NCI-H1417 (cell line): ENCODE measurements at places on chromosomes 16 and 17.

GRCh38 chr17:32520104-32520701 is 33.4 kb downstream of the CDK5R1 start:
- DNase-seq, result no peak

- DNase-seq, result peak; percentile 2
Measured at GRCh38 chr16:21001262-21001661, 100.7 kb downstream of the LYRM1 start.

GRCh38 chr17:50722746-50723145 is 3.3 kb downstream of the LUC7L3 start:
- no peak for DNase-seq

DNA sequence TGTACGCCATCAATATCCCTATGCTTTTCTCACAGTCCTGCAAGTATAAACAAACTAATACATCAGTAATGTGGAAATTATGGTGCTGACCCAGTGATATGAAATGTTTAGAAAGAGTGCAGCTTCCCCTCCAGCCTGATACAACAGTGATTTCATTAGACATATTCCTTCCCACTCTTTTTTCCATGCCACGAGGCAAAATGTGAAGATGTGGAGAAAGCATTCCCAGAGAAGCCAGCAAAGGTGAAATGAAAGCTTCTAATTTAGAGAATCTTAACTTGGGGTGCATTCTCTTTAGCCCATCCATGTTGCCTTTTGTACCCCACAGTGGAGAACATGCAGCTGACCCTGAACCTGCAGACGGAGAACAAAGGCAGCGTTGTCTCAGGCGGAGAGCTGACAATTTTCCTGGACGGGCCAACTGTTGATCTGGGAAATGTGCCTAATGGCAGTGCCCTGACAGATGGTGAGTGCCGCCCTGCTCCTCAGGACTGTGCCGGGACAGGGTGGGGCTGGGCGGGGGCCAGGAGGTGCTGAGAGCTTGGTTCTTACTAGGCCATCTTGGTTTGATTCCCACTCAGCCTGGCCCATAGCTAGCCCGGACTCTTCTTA is 77.8 kb downstream of the WWP2 start:
- no peak for DNase-seq

GRCh38 chr17:42407289-42407836 is 15.7 kb downstream of the CAVIN1 start:
- peak; percentile 80 for DNase-seq

GRCh38 chr16:642189-643049 is 791 bp downstream of the MCRIP2 start:
- peak; percentile 63 for DNase-seq
